Activated naive CD4-positive, alpha-beta T cell treated with anti-CD3 and anti-CD28 coated beads, Interleukin-2, amount 50 U/mL, for 72 hours (primary cell): ENCODE measurements at places on chromosomes 3 and 15. TPM values are rescaled to one million over a fixed set of nuclear protein-coding genes. Genes with fewer than 3 reads are reported as not detected.
A peak's percentile ranks its signal among the peaks of the same experiment; 100 is the strongest.

GRCh38 chr3:181631901-181632300 is 79.8 kb upstream of the SOX2 start:
- DNase-seq = no peak

GRCh38 chr15:90711418-90711824 is 5.7 kb upstream of the BLM start:
- no peak for DNase-seq

GRCh38 chr3:37457378-37458065 is 283.1 kb upstream of the LRRFIP2 start:
- DNase-seq = no peak

- no peak for DNase-seq
These were observed 3.9 kb downstream of the POC1A start for GRCh38 chr3:52150357-52150756.

GRCh38 chr15:56613811-56614210 is 119.5 kb downstream of the ZNF280D start:
- no peak for DNase-seq

DNA sequence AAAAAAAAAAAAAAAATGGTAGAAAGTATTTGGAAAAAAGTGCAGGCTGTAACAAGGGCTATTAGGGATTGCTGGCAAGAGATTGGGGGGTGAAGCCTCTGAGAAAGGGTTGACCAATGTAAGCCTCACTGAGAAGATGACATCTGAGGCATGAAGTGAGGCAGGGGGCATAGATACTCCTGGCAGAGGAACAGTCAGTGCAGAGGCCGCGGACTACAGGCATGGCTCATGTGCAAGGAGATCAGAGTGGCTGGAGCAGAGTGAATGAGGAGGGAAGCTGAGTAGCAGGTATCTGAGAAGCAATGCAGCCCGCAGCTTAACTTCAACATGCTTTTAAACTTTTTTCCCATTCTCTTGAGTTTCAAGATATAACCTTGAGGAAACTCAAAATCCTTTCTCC is 5.4 kb downstream of the FBXL22 start:
- no peak for DNase-seq

- DNase-seq = no peak
These were observed 116.7 kb upstream of the NEO1 start for GRCh38 chr15:72935521-72935920.

- DNase-seq = no peak
These were observed 14.0 kb upstream of the GK5 start for GRCh38 chr3:142239421-142239820.

- DNase-seq = no peak
These were observed 32.9 kb upstream of the MBNL1 start for GRCh38 chr3:152235709-152236298.

DNA sequence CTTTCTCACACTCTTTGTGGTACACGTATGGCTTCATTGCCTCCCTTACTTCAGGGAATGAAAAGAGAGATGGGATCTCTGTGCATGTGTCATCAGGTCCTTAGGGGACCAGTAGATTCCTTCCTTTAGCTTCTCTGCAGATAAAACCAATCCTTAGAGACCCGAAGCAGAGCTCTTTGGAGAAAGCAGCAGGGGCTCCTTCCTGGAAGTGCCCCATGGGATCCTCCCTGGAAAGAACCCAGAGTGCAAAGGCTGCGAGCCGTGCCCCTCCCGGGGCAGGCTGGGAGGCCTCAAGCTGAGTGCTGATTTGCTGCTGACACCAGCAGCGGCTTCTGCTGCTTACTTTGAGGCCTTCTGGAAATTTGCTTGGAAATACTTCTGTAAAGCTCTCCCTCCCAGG is 328.6 kb upstream of the RGMA start:
- no peak for DNase-seq

GRCh38 chr3:188431553-188431952 is 277.6 kb downstream of the LPP start:
- DNase-seq = no peak

DNA sequence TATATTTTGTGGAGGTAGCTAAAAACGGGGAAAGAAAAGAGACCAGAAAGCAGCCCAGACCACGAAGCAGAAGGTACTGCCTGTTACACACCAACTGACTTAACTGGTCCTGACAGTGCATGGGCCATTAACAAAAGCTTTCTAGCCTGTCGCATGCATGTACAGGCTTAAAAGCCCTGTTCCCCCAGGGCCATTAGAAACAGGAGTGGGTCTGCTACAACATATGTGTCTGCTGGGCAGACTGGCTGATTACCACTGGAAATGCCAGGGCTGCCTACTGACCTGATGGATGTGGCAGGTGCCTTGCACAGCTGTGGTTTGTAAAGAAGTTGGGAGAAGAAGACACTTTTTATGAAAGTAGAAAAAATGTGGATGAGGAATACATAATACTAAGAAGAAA is 137.4 kb downstream of the GAP43 start:
- DNase-seq = no peak

DNA sequence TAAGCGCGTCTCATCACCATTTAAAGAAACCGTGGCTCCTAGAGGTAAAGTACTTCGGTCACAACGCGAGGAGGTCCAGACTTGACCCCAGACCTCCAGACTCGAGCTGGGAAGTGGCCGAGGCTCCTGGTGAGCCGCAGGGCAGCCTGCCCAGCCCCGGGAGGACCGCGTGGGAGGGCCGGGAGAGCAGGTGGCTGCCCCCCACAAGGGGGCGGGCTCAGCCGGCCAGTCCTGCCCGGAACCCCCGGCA is at the start of gene SLC27A2:
TSS of gene SLC27A2 (plus strand) at position 228 of the 250 bp plus-strand sequence. CDS start 232 bp downstream, outside the sequence.
- no peak for DNase-seq

- DNase-seq = no peak
These were observed 14.1 kb downstream of the CYP1A2 start for GRCh38 chr15:74762791-74763150.

DNA sequence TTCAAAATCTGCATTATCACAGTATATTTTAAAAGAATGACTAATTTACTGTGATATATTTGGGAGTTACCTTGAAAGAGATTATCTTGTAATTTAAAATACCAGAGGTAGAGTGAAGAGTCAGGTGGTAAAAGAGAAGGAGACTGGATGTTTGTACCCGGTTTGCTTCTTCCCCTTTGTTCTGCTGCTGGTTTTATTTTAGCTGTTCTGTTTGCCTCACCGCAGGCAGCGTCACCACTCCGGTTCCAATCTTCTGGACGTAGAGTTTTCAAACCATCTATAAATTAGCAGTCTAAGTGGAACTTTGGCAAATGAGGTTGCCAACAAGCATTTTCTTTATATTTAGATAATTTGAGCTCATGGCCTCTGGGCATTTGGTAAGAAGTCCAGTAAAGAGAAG is 38.2 kb downstream of the PPARG start:
- DNase-seq = no peak

DNA sequence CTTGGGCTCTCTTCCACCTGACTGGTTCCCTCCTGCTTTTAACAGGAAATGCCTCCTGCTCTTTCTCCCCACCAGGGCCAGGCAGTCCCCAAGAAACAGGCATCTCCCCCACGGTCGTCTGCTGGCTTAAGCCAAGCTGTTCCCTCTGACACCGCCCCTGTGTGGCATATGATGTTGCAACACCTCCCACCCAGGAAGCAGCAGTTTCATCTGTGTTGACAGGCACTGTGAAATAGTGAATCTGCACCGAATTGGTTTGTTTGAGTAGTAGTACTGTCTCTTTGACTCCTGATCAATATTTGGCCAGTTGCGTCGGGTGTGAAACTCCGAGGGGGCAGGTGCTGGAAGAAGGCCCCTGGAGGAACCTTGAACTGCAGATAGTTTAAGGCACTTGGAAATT is 188.8 kb downstream of the FEZF2 start:
- no peak for DNase-seq

- no peak for DNase-seq
These were observed 1.4 kb downstream of the CIDEC start for GRCh38 chr3:9878700-9879099.

DNA sequence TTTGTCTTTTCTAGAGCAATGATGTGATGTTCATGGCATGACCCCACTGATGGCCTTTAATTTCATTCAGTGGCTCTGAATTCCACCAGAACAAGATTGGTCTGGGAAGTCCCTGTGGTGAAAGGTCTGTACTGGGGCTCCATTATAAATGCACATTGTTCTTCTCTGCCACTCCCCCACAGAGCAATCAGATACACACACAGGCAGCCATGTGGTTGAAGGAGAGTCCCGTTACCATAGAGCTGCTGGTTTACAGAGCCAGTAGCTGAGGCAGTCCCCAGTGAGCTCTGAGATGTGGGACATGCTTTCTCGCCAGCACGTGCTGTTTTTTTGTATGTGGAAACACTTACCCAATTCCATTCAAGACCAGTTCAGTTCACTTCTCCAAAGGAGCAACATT is 172.7 kb upstream of the TRIM42 start:
- no peak for DNase-seq

- no peak for DNase-seq
These were observed 107.0 kb upstream of the LSAMP start for GRCh38 chr3:116552246-116552645.

GRCh38 chr3:67641451-67641850 is 13.0 kb downstream of the SUCLG2 start:
- DNase-seq = no peak

GRCh38 chr3:122493296-122493695 is 21.4 kb downstream of the KPNA1 start:
- no peak for DNase-seq

DNA sequence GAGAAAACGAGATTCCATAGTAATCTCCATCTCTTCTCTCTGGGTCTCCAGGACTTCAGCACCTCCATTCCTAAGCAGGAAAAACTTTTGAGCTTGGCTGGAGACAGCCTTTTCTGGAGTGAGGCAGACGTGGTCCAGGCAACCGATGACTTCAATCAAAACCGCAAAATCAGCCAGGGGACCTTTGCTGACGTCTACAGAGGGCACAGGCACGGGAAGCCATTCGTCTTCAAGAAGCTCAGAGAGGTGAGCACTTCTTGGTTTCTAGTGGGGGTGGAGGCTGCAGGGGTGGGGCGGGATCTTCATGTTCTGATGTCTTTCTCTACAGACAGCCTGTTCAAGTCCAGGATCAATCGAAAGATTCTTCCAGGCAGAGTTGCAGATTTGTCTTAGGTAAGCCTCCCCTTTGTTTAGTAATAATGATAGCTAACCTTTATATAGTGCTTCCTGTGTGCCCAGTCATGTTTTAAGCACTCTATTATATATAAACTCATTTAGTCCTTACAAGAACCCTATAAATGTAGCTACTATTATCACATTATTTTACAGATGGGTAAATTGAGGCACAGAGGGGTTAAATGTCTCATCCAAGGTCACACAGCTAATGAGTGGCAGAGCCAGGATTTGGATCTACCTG is 35.0 kb upstream of the TATDN2 start:
- no peak for DNase-seq

- peak; percentile 23 for DNase-seq
These were observed 1.5 kb downstream of the FOXL2NB start for GRCh38 chr3:138948371-138949001.

DNA sequence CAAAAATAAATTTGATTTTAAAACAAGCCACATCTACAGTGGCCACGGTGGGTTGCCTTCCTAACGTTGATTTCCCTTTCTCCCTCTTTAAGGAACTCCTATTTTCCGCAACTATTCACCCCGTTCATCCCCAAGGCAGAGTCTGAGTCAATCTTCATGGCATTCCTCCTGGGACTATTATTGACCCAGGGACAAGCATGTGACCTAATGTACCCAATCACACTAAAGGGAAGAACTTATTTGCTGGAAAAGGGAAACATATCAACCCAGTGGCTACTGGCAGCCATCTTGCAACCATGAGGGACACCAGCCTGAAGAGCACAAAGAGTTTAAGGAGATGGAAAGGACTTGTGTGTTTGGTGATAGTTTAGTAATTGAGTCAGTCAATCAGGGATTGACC is 55.4 kb upstream of the ARHGEF3 start:
- DNase-seq = no peak

GRCh38 chr15:55226127-55226526 is 29.4 kb upstream of the RSL24D1 start:
- no peak for DNase-seq

DNA sequence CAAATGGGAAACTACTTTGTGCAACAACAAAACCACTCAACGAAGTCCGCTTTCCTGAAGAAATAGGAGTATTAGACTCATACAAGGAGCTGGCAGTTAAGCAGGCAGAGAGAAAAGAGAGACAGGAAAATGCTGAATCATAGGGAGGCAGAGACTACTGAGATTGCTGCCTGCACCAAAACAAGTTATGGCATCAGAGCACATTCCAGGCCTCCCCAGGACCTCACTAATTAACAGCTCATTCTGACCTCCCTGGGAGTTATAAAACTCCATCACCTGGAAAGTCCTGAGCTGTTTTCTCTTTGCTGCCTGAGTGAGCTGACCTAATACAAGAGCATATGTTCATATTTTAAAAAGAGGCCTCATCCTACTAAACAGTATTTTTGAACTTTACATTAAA is 741.0 kb downstream of the MCTP2 start:
- no peak for DNase-seq

- no peak for DNase-seq
These were observed 349.6 kb downstream of the CHST2 start for GRCh38 chr3:143469159-143469558.

DNA sequence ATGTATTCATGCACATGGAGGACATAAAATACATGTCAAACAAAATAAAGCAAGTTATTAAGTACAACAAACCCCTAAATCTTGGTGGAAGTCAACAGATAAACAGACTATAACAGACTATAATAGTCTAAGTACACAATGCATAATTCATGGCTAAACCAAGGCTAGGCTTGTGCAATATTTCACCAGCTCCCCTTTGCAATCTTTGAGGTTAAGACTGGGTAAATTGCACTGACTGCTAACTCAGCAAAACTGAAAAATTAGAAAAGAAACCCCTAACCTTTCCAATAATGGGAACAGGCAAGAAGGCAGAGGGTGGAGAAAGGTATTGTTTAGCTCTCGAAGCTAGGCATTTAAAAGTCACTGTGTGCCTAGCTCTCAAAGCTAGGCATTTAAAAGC is 304.9 kb upstream of the WNT5A start:
- DNase-seq = no peak

The SEMA6D gene
- not detected for total RNA-seq

The CACNA2D3 gene
- total RNA-seq = not detected

The SAMMSON gene
- not detected for total RNA-seq

The REC114 gene
- total RNA-seq = not detected

The ARNT2 gene
- total RNA-seq = not detected

The ERC2 gene
- total RNA-seq = 0.58 TPM

The KLHDC8B gene
- total RNA-seq = 4.9 TPM

The SLC28A2 gene
- total RNA-seq = not detected

The EEFSEC gene
- 20.3 TPM for total RNA-seq

The GNAT1 gene
- total RNA-seq = not detected

The CLDN16 gene
- total RNA-seq = not detected

The KLHL40 gene
- not detected for total RNA-seq

The CEP19 gene
- total RNA-seq = 2.0 TPM

The CGNL1 gene
- total RNA-seq = not detected

The BDH1 gene
- total RNA-seq = 57.3 TPM

The PAQR5 gene
- 0.04 TPM for total RNA-seq

The ALDH1A3 gene
- total RNA-seq = not detected

The SCN11A gene
- 0.09 TPM for total RNA-seq

The VEPH1 gene
- not detected for total RNA-seq
